ENCODE measurements at places on chromosomes 12 and 14.

- H3K36me3 ChIP-seq: no peaks in the 10 kb centered on the region
- H3K4me3 ChIP-seq: no peak overlapping the region
- H3K27me3 ChIP-seq: no peaks in the 10 kb centered on the region
- H3K27ac ChIP-seq: no peak overlapping the region
Measured at GRCh38 chr14:77230914-77231313, 40.1 kb downstream of the NGB start.

GRCh38 chr12:9649532-9649940 is 20.0 kb upstream of the CLEC2D start:
- no peaks in the 10 kb centered on the region for H3K27me3 ChIP-seq
- no peak for DNase-seq
- peak overlapping the region; percentile 51 for H3K4me3 ChIP-seq
- H3K36me3 ChIP-seq: peaks cover 12% of the 10 kb centered on the region
- peaks cover 34% of the 10 kb centered on the region for H3K4me1 ChIP-seq

DNA sequence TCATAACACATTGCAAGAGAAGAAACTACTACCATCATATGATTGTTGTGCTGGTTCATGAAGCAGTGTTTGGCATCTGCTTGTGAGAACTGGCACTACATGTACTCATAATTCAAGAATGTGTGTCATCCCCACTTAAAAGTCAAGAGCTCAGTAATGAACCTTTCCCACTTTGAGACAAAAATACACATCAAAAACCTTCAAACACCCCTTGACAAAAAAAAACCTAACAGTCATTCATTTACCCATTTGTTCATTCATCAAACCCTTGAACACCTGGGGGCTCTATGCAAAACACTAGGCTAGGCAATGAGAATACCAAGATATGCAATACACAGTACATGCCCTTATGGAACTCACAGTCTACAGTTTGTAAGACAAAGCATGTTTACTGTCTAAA is 40.0 kb downstream of the KIF21A start:
- no peak overlapping the region for H3K4me3 ChIP-seq
- no peak for DNase-seq
- H3K36me3 ChIP-seq: no peaks in the 10 kb centered on the region
- no peaks in the 10 kb centered on the region for H3K27me3 ChIP-seq
- H3K27ac ChIP-seq: no peak overlapping the region

- DNase-seq: no peak
- H3K36me3 ChIP-seq: no peaks in the 10 kb centered on the region
- H3K4me1 ChIP-seq: no peaks in the 10 kb centered on the region
- H3K27me3 ChIP-seq: no peaks in the 10 kb centered on the region
- no peak overlapping the region for H3K27ac ChIP-seq
Measured at GRCh38 chr12:103696101-103696500, 109.0 kb downstream of the STAB2 start.

GRCh38 chr14:28061006-28061405 is 705.6 kb upstream of the FOXG1 start:
- H3K36me3 ChIP-seq: no peaks in the 10 kb centered on the region
- H3K4me1 ChIP-seq: no peaks in the 10 kb centered on the region
- no peak overlapping the region for H3K27ac ChIP-seq
- DNase-seq: no peak
- H3K27me3 ChIP-seq: no peaks in the 10 kb centered on the region
- H3K4me3 ChIP-seq: no peak overlapping the region

DNA sequence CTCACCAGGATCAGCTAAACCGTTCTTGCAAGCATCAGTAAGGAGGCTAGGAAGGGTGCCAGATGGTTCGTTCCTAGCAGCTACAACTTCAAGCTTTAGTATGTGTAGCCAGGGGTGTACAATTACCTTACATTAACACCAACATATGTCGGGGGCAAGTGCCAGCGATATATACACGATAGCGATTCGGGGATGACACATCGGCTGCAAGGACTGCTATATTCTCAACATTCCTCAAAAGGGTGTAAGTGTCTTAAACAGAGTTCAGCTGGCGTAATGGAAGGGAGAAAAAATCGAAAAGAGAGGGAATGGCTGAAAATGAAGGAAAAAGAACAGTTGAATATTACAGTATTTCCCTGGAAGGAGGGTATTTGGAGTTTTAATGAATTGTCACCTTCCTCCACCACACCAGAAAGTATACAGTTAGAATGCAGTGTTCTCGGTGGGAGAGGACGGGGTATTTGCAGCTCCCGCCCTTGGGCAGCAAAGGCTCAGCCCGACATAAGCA is 545 bp downstream of the LIMA1 start:
- no peaks in the 10 kb centered on the region for H3K27me3 ChIP-seq
- no peaks in the 10 kb centered on the region for H3K4me1 ChIP-seq
- no peak for DNase-seq
- peak overlapping the region; percentile 60 for H3K27ac ChIP-seq
- H3K36me3 ChIP-seq: no peaks in the 10 kb centered on the region
- H3K4me3 ChIP-seq: peak overlapping the region; percentile 80

- H3K27ac ChIP-seq: no peak overlapping the region
- H3K36me3 ChIP-seq: no peaks in the 10 kb centered on the region
- H3K4me1 ChIP-seq: no peaks in the 10 kb centered on the region
Measured at GRCh38 chr12:64707926-64708325, 51.3 kb downstream of the GNS start.

DNA sequence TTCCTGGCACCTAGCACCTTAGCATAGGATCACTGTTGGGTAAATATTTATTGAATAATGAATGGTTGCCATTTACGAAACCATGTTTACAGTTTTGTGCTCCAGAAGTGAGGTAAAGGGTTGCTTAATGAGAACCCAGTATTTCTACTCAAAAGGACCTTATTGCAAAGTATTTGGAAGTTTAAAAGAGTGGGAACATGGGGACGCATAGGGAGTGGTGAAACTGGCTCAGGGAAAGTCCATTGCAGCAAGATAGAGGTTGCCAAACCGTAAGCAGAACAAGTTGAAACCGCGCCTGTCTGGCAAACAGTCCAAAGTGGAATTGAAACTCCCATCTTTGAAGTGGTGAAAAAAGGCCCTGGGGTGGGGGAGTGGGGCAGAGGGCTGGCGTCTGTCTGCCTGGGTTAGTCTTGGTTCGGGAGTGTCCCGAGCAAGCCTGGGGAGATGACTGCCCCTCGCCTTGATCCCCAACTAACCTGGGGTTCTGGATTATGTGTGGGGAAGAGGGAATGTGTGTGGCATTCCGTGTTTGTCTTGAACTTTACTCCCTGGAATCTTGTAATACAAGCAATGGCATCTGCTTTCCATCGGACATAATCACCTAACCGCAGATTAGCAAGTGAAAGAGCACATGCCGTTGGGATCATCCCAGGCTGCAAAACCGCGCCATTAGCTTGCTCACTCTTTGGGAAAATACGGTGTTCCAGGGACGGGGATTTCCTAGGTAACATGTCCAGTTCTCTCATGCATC is 7.2 kb downstream of the ALDH2 start:
- DNase-seq: peak; percentile 88
- H3K27ac ChIP-seq: peak overlapping the region; percentile 43
- H3K36me3 ChIP-seq: no peaks in the 10 kb centered on the region
- peaks cover 47% of the 10 kb centered on the region for H3K4me1 ChIP-seq

DNA sequence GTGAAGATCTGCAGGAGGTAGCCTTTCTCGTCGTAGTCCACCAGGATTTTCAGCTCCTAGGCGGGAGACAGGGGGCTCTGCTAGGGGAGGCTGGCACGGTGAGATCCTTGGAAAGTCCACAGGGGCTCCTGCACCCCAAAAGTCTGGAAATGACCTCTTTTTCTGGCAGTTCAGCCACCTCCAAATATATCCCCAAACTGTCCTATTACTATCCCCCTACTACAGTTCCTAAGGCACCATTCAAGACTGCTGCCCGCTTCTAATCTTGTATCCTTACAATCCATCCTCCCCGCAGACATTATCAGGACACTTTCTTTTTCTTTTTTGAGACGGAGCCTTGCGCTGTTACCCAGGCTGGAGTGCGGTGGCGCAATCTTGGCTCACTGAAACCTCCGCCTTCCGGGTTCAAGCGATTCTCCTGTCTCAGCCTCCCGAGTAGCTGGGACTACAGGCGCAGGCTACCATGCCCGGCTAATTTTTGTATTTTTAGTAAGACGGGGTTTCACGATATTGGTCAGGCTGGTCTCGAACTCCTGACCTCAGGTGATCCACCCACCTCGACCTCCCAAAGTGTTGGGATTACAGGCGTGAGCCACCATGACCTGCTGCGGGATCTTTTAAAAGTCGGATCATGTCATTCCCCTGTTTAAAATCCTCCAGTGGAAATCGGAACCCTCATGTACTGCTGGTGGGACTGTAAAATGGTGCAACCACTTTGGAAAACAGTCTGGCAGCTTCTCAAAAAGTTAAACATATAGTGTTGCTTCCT is 18.5 kb downstream of the HPD start:
- no peak for DNase-seq
- H3K27me3 ChIP-seq: no peaks in the 10 kb centered on the region
- H3K36me3 ChIP-seq: no peaks in the 10 kb centered on the region
- H3K27ac ChIP-seq: peak overlapping the region; percentile 9

DNA sequence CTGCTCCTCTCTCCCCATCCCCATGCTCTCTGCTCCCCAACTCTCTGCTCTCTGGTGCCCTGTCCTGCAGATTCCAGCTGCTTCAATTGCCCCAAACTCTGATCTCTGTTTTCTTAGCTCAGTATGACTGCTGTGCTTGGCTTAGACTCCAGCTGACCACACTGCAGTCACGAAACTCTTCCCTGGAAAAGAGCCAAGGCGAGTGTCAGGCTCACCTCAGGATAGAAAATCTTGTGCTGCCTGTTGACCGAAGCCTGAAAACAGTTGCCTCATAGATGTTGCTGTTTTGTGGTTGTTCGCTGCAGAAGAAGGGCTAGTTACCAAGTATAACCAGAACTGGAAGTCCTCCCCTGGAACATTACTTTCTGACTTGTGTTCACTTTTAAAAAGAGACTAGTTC is 6.7 kb upstream of the STON2 start:
- H3K27ac ChIP-seq: no peak overlapping the region
- no peaks in the 10 kb centered on the region for H3K4me1 ChIP-seq
- H3K27me3 ChIP-seq: no peaks in the 10 kb centered on the region
- no peak overlapping the region for H3K4me3 ChIP-seq
- peak; percentile 45 for DNase-seq

DNA sequence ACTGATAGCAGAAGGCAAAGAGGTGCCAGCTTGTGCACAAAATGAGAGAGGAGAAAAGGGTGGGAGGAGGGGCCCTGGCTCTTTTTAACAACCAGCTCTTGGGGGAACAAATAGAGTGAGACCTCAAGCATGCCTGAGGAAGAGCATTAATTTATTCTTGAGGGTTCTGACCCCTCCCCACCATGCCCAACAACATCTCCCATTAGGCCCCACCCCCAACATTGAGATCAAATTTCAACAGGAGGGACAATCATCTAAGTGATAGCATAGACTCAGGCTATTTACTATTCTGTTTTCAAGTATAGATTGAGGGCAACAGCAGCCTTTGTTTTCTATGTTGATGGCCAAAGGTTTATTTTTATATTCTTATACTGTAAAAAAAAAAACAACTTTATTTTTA is 59.7 kb downstream of the FUT8 start:
- H3K27ac ChIP-seq: no peak overlapping the region
- DNase-seq: no peak
- no peaks in the 10 kb centered on the region for H3K4me1 ChIP-seq

DNA sequence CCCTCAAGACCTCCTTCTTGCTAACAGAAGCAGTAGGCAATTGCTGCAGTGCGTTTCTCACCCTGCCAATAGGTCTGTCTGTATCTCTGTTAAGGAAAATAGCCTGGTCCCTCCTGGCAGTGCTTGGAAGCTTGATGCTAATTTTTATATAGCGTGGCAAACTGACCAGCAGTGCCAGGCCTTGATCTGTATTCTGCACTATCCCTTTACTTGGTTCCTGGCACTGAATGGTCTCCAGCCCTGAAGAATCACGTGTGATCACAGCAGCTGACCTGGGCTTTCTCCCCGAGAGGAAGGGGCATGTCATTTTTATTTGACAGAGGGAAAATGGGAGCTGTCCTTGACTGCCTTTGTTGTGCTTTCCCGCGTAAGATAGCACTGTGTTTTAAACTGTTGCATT is 48.7 kb upstream of the TRAF3 start:
- no peak overlapping the region for H3K27ac ChIP-seq
- peaks cover 80% of the 10 kb centered on the region for H3K36me3 ChIP-seq
- H3K4me1 ChIP-seq: no peaks in the 10 kb centered on the region
- H3K4me3 ChIP-seq: no peak overlapping the region
- DNase-seq: no peak

GRCh38 chr12:89211456-89211855 is 140.8 kb downstream of the DUSP6 start:
- H3K27me3 ChIP-seq: no peaks in the 10 kb centered on the region
- H3K4me3 ChIP-seq: no peak overlapping the region
- H3K36me3 ChIP-seq: no peaks in the 10 kb centered on the region
- DNase-seq: no peak
- H3K4me1 ChIP-seq: no peaks in the 10 kb centered on the region
- no peak overlapping the region for H3K27ac ChIP-seq

DNA sequence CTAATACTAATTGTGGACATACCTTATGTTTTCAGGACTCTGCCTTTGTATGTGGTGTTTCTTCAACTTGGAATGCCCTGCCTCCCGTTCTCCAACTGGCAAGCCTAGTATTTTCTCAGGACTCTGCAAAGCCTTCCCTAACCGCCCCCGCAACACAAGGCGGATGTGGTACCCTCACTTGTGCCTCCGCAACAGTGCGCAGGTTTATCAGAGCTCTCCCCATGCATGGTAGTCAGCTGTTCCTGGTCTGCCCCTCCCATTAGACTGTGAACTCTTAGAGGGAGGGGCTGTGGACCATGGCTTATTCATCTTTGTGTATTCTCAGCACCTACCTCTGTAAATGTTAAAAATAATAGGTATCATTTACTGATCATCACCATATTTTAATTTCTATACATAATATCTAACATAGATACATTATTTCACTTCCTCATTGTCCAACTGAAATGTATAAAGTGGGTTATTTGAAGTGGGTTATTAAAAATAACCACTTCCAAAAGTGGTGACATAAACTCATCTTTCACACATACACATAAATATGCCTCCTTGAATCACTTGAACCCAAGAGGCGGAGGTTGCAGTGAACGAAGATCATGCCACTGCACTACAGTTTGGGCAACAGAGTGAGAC is 9.0 kb downstream of the LPAR5 start:
- H3K4me1 ChIP-seq: peaks cover 6% of the 10 kb centered on the region
- no peak for DNase-seq
- H3K4me3 ChIP-seq: no peak overlapping the region
- H3K27ac ChIP-seq: no peak overlapping the region
- H3K36me3 ChIP-seq: no peaks in the 10 kb centered on the region

- H3K27me3 ChIP-seq: no peaks in the 10 kb centered on the region
- H3K27ac ChIP-seq: no peak overlapping the region
- no peaks in the 10 kb centered on the region for H3K4me1 ChIP-seq
- no peaks in the 10 kb centered on the region for H3K36me3 ChIP-seq
- H3K4me3 ChIP-seq: no peak overlapping the region
Measured at GRCh38 chr14:105337966-105338741, 23.6 kb downstream of the PACS2 start.

GRCh38 chr14:68828698-68829097 is 35.8 kb upstream of the ZFP36L1 start:
- no peaks in the 10 kb centered on the region for H3K36me3 ChIP-seq
- H3K4me3 ChIP-seq: no peak overlapping the region
- peaks cover 10% of the 10 kb centered on the region for H3K4me1 ChIP-seq
- H3K27ac ChIP-seq: no peak overlapping the region
- DNase-seq: no peak
- no peaks in the 10 kb centered on the region for H3K27me3 ChIP-seq
